ENCODE measurements at places on chromosomes 4 and X. TPM values are rescaled to one million over a fixed set of nuclear protein-coding genes. Genes with fewer than 3 reads are reported as not detected.
A peak's percentile ranks its signal among the peaks of the same experiment; 100 is the strongest.

- no peak for DNase-seq
These were observed 210.1 kb upstream of the FAT4 start for GRCh38 chr4:125104616-125105015.

DNA sequence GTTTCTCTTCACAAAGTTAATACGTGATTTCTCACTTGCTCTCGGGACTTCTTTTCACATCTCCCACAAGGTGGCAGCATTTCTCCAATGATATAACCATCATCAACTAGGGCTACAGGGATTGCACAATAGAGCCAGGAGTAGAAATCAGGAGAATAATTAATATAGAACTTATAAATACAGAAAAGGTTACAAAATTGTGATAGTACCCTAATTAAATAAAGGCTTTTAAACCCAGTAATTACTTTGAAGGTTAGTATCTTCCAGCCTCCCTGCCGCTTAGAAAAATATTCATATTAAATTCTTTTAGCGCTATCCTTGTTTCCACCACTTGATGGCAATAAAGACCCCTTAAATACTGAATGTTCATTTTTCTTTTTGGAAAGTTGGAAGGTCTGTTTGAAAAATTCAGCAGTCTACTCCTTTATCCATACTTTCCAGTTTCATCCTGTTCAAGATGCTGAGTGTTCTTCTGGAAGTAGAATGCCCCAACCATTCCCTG lies 65.8 kb downstream of the RASGEF1B start:
- DNase-seq, result peak; percentile 61

DNA sequence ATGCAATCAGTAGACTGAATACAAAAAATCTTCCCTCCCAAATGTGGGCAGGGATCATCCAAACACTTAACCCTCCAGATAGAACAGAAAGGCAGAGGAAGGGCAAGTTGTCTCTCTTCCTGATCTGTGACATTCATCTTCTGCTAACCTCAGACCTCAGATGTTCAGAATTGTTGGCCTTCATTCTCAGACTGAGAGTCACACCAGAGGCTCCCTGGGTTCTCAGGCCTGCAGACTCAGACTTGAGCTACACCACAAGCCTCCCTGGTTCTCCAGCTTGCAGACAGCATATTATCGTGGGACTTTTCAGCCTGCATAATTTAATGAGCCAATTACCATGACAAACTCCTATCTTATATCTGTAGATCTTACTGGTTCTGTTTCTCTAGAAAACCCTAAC lies 1471.6 kb upstream of the ADGRL3 start:
- no peak for DNase-seq

DNA sequence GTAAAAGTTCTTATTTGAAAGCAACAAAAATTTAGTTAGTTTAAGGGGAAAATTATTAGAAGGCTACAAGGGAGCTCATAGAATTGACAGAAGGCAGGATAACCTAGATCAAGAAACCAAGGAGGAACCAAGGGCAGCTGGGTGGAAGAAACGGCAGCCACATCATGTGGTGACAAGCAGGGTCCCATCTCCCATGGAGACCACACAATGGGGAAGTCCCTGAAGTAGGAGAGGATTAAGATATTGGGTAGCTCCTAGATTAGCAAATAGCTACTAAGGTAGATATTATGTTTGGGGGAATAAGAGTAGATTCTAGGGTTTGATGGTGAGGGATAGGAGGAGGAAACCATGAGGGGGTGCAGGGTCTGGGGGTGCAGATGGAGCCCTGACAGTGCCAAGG lies 48.0 kb upstream of the TMEM154 start:
- no peak for DNase-seq

DNA sequence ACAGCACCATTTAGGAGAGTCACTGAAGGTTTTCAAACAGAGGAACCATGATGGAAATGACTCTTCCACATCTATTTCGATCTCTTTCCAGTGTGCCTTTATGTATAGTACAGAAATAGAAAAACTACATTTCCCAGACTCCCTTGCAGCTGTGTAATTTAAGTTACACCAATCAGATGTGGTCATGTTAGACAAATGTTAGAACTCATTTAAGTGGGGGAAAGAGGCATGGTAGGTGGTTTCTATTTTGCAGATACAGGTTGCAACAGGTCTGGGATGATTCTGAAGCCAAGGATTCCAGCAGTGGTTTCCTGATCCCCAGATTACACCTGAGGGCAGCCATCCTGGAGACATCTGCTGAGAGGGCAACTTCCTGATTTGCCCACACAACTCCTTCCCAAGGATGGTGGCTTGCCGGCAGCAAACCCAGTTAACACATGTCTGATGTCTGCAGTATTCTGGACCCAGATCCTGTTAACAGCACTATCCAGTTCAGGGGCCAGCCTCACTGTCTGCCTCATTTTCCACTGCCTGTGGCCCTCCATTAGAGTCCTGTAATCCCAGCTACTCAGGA lies 38.7 kb upstream of the PDK3 start:
- no peak for DNase-seq

The NBDY gene
- total RNA-seq, result 14.9 TPM

The TENM3 gene
- 19.2 TPM for total RNA-seq
